ENCODE measurements at places on chromosomes 13 and 19.

DNA sequence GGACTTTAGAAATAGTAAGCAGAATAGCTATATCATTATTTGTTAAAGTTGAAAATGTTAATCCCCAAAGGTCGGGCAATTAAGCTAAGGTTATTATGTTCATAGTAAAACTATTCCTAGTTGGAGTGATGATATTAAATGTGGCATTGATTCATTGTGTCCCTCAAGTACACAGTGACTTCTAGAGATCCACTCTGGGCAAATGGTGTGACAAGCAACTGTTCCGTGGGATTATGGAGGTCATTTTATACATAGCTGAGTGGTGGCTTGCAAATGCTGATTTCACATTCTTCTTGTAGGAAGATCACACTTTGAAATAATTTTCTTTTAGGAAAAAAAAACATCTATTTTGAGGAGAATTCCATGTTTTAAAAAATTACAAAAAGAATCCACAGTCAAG is 317.8 kb downstream of the ATP8A2 start:
- no peak for DNase-seq

GRCh38 chr13:26457212-26457611 is 100.3 kb upstream of the WASF3 start:
- DNase-seq = no peak

GRCh38 chr13:111401151-111401550 is 80.7 kb downstream of the TEX29 start:
- DNase-seq = no peak

DNA sequence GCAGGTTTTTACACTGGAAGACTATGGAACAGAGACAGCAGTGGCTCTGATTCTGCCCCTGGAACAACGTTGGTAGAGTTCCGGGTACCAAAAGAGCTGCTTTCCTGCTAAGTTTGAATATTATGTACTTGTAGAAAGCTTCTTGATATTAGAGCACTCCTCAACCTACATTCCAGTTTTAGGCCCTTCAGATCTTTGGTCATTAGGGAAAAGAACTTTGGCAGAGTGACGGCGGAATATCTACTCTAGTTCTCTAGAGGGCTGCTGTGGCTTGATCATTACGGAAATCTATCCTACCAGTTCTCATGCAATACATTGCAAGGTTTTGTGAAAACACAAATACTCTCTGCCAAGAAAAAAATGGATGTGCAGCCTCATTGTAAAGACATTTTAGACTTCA is 415.7 kb downstream of the DIAPH3 start:
- no peak for DNase-seq

- DNase-seq = no peak
Observed at GRCh38 chr19:31693131-31693932, 344.1 kb upstream of the TSHZ3 start.

- no peak for DNase-seq
Observed at GRCh38 chr13:31706105-31706504, 33.2 kb upstream of the RXFP2 start.
